RCC 7860 (cell line): ENCODE measurements at places on chromosomes 4 and X.
A peak's percentile ranks its signal among the peaks of the same experiment; 100 is the strongest.

GRCh38 chr4:142312391-142312790 is 533.7 kb downstream of the INPP4B start:
- DNase-seq = no peak

DNA sequence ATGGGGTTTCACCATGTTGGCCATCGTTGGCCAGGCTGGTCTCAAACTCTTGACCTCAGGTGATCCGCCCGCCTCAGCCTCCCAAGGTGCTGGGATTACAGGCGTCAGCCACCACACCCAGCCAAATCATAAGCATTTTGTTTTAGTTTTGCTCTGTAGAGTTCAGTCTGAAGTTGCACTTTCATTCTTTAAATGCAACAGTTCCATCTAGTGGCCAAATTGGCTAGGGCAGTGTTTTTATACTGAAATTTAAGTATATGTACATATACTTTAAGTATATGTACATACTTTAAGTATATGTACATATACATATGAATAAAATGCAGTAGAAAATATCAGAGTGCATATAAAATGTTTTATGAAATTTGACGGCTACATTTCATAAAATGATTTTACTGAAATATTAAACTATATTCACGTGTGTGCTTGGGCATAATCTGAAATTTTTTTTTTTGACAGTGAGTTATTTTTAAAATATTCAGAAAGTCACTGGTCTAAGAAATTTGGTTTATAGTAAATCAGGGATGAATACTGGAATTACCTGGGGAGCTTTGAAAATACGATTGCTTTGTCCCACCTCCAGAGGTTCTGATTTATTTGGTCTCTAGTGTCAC is 145.5 kb downstream of the NWD2 start:
- DNase-seq = peak; percentile 46

DNA sequence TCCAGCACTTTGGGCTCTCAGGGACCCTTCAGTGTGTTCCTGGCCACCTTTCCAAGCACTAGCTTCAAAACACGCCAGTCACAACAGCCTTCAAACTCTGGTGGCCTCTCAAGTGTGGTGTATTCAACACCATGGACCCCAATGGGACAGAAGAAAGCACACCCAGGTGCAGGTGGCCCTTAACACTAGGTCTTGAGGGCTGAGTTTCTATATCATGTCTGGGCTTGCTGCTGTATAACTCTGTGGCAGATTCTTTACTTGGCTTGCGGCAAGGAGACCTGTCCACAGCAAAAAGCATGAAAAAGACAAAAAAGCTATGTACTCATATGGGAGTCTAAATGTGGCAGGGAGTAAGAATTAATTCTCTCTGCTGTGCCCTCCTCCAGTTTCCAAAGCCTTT is 23.1 kb downstream of the MSL3 start:
- no peak for DNase-seq

GRCh38 chr4:46441136-46441859 is 51.4 kb upstream of the GABRA2 start:
- no peak for DNase-seq

DNA sequence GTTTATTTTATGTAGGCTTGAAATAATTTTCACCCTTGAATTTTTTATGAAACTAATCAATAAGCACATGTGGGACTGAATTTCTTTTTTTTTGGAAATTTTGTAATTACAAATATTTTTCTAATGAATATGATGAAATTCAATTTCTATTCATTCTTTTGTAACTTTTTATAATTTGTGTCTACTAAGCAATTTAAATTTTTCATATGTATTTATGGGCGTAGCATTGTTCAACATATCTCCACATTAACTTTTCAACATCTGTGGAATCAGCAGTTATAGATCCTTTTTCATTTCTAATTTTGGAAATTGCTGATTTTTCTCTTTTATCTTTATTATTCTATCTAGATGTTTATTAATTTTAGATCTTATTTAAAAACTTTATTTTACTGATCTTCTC is 1320.3 kb downstream of the C4orf33 start:
- DNase-seq = no peak

DNA sequence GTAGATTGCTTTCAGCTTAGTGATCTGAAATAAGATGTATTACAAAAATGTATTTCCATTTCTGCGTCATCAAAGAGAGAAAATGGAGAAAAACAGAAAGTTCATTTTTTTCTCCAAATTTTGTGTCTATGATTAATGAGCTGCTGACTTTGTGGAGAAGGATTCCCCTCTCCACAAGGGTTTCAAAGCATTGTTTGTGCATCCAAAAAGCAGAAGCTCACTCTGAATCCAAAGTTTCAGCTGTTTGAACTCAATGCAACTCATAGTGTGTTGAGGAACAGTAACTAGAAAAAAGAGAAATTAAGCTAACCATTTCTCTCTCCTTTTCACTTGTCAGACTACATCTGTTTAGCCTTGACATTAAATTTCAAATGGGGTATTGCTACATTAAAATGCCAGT is 62.9 kb upstream of the SLC7A11 start:
- DNase-seq = no peak

GRCh38 chrX:124555036-124555595 is 208.8 kb downstream of the SH2D1A start:
- DNase-seq = peak; percentile 50

DNA sequence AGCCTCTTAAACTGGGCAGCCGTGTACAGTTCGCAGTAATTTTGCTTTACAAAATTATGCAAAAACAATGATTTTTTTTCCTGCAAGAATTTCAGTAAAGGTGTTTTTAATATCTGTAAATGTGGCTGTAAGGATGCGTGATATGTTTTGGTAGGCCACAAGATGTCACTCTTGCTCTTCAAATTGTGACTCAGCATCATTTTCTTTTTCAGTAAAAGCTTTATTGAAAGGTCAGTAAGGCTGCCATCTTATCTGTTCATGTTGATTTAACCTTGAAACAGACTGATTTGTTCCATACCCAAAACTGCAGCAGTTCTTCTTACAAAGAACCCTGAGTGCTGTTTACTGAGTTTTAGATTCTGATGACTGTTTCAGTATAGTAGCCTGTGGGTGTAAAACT is 39.9 kb downstream of the TXLNG start:
- peak; percentile 35 for DNase-seq

DNA sequence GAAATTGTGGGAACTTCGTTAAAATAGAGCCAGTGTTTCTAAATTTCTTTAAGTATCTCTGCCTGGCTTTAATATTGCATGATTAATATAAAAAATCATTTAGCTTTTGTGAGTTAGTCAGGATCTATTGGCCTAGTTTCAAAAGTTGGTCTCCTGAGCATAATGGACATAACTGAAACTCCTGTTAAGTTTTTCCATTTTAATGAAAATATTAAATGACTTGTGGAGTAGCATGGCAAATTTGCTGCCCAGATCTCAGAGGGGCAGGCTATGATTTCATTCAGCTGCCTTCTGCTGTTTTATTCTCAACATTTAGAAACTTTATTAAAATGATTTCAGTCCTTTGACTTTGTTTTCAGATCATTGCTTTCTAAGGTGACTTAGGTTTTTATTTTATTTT is 962.9 kb upstream of the GRID2 start:
- DNase-seq = no peak

DNA sequence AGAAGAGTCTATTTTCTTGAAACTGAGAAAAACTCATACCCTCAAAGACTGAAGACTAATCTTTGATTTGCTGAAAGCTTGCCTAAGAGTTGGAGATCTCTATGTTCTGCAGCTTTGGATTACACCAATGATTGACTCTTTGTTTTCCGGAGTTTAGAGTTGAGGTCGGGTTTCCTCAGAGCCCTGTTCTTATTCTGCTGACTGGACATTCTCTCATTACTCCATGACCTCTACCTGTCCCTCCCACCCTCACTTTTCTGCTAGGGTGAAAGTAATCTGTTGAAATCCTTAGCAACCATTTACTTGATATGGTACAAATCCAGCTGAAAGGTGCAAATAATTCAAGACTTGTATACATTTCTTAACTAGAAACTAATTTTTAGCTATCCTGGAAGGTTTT is 421.5 kb upstream of the FRG1 start:
- DNase-seq = no peak

- DNase-seq = no peak
Observed at GRCh38 chr4:129014566-129015509, 78.5 kb downstream of the SCLT1 start.

GRCh38 chr4:67785528-67785927 is 31.3 kb upstream of the GNRHR start:
- no peak for DNase-seq

DNA sequence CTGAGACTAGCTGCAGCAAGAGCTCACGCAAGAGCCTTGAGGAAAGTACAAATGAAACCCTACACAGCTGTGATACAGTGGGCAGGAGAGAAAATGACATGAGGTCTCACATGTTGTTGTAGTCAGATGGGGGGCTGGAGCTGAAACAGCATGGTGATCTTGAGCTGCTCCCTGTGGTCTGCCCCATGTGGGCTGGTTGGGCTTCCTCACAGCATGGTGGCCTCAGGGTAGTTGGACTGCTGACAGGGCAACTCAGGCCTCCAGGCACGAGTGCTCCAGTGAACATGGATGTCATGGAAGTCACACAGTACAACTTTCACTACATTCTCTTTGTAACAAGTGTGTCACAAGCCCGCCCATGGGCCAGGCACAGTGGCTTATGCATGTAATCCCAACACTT is 3.4 kb upstream of the MAN2B2 start:
- no peak for DNase-seq

GRCh38 chr4:188841523-188841922 is 702.3 kb downstream of the TRIML1 start:
- no peak for DNase-seq

GRCh38 chr4:126986828-126987227 is 645.9 kb upstream of the INTU start:
- DNase-seq = no peak

- no peak for DNase-seq
Observed at GRCh38 chr4:189162888-189163287, 777.8 kb upstream of the FRG1 start.

- DNase-seq = no peak
Observed at GRCh38 chr4:123767806-123768205, 371.2 kb downstream of the SPRY1 start.

DNA sequence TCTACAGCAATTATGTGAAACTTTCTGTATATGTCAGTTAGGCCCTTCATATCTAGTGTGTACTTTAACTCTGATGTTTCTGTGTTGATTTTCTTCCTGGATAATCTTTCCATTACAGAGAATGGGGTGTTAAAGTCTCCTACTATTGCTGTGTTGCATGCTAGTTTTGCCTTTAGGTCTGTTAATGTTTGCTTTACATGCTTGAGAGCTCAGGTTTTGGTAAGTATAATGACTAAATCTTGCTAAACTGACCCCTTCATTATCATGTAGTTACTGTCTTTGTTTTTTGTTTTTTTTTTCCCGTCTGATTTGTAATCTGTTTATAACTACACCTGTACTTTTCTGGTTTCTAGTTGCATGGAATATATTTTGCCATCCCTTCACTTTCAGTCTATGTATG is 63.6 kb upstream of the UGT2B15 start:
- peak; percentile 15 for DNase-seq

DNA sequence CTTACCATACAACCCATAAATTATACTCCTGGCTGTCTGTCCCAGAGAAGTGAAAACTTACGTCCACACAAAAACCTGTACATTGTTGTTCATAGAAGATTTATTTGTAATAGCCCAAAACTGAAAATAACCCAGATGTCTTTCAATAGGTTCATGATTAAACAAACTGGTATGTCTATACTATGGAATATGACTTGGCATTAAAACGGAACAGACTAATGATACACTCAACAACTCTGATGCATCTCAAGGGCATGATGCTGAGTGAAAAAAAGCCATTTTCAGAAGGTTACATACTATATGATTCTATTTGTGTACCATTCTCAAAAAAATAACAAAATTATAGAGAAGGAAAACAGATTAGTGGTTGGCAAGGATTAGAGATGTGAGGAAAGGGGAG is 11.6 kb upstream of the MND1 start:
- DNase-seq = no peak

DNA sequence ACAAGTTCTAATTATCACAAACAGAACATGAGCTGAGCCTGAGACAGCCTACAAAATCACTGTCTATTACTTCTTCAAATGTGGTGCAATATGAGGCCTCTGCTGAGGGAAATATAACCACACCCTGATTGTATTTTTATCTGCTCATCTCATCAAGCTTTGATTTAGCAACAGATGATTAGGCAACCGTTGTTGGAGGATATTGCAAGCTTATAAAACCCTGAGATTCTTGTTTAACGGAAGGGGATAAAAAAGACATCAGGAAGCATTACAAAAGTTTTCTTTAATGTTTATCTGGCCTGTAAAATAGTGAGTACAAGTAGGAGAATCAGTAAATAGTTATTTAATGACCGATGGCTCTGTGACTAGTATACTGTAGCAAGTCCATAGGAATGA is 108.5 kb downstream of the ZNF330 start:
- DNase-seq = no peak

- DNase-seq = no peak
Observed at GRCh38 chr4:141027421-141027820, 105.8 kb downstream of the RNF150 start.

DNA sequence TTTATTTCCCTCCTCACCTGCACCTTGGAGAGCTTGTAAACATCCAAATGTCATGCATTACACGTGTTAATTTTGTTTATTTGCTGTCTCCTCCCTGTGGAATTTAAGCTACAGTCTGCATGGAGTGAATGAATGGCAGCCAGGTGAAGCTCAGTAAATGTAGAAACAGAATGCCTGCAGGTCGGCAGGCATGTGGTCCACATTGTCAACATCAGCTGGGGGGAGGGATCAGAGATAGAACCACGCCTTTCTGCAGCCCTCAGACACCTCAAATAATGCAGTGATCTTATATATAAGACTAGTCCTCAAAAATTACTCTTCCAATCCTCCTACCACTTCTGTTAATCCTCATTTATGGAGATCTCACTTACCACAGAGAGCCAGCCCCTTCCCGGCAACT is 131.2 kb upstream of the KIT start:
- DNase-seq = no peak
